ENCODE measurements at places on chromosomes 2 and 18.

DNA sequence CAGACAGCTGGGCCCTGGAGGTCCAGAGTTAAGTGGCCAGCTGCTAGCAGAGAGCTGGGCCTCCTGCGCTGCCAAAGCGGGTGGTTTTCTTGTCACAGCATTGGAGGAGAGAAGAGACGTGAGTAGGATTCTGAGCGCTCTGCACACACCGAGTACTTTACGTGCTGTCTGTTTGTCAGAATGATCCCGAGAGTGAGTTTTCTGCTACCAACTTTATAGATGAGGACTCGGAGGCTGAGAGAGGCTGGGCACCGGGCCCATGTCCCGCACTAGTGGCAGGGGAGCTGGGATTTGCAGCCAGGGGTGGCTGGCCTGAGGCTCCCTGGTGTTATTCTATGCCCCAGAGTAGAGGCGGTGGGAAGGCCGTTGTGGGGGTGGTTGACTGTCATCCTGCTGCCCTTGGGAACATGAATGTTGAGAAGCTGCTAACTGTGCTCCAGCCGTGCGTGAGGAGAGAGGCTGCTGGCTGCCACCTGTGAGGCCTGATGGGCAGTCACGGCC lies 36.3 kb upstream of the MBP start:
- no peak for DNase-seq

DNA sequence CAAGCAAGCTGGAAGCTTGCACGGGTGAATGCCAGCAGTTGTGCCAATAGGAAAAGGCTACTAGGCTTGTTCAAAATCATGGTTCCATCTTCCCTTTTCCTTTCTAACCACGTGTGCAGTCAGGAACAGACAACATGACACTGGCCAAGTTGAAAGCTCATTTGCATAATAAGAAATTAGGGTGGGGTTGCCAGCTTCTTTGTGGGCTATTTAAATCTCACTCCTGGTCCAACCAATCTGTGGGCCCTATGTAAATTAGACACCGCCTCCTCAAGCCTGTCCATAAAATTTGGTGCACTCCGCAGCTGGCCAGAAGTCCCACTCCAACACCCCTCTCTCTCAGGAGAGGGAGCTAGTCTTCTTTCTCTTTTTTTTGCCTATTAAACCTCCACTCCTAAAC lies 1948.4 kb upstream of the PIK3C3 start:
- DNase-seq, result no peak

DNA sequence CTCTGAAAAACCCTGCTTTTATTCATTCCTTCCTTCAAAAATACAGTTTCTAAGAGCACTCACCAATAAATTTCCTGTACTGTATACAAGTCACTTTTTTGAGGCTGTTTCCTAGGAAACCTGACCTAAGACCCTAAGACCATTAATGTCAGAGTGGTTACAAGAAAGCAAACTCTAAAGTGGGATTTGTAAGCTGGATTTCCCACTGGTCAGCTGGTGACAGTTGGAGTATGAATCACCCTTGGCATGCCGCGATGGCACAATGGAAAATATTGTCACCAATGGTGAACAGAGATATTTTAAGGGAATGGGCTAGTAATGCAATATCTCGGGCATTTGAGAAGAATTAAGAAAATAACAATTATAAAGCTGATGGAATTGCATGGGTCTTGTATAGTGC lies 101.9 kb downstream of the COL3A1 start:
- DNase-seq, result no peak

- no peak for DNase-seq
Measured at GRCh38 chr2:117794668-117795067, 19.8 kb upstream of the DDX18 start.

DNA sequence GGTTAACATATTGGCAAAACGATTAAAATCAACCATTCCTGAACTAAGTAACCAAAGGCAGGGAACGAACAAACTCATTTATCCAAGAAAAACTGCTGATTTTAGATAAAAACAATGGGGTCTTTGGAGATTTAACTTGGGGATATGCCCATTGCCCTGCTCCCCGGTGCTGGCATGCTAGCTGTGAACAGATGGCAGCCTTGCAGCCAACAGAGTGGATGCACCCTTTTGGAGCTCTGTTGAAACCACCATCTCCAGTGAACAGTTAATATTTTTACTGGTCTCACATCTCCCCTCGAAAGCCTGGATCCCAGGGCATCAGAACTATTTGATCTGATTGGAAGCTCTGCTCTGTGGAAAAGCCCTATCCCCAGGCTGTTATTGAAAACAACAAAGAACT lies 303.1 kb downstream of the TGIF1 start:
- DNase-seq, result no peak

DNA sequence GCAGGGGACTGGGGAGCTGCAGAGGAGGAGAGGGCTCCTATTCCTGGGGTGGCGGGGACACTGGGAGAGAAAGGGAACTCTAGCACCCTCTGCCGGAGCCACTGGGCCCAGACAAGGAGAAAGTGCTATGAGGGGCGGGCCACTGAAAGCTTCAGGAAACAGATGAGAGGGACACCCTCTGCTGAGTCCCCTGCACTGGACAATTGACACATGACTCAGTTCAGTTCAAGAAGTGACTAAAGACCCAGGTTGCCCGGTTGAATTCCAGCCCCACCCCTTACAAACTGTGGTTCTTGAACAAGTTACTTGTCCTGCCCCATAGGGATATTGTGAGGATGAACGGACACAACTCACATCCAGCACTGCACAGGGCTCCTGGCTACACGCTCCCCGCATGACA lies 5.0 kb downstream of the RUFY4 start:
- DNase-seq, result peak; percentile 18

GRCh38 chr2:126966601-126967000 lies 67.9 kb downstream of the TEX51 start:
- no peak for DNase-seq

- DNase-seq, result no peak
Measured at GRCh38 chr2:21401022-21401698, 277.4 kb downstream of the TDRD15 start.

- DNase-seq, result no peak
Measured at GRCh38 chr2:188897096-188897495, 77.1 kb upstream of the COL3A1 start.

DNA sequence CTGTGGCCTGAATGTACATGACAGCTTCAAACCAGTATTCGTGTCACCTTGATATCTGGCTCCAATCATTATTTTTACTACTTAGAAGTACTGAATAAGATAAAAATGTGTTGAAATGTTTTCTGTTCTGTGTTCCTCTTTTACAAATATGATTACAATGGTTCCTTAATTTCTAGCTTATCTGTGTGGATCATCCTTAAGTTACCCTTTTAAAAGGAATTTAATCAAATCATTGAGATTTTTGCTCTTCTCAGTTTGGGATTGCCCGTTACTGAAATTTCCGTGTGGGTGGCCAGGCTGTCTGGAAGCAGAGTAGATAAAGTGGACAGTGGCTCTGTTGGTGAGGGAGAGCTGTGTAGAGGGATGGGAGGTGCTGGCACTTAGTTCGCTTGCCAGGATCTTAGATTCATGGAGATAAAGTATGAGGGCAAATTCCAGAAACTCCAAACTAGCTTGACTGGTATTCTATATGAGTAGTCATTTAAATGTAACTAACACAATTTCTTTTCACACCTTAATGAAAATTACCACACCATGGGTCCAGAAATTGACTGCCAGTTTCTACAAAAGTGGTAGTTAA lies 27.4 kb upstream of the SAG start:
- DNase-seq, result no peak

DNA sequence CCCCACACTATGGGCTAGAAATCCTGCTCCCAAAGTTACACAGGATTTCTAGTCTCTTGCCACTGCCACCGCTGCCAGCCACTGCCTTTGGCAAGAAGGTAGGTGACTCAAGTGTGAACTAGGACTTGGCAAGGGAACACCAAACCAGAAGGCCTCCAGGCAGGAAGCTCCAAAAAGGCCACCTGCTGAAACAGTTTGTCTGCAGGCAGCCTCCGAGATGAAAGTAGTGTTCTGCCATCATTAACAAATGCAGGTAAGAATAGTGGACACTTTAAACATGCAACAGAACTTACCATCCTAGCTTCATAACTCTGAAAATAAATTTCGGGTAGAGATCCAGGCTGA lies 3.9 kb downstream of the ANKRD44 start:
- peak; percentile 54 for DNase-seq

GRCh38 chr18:62437235-62438017 lies 85.4 kb upstream of the ZCCHC2 start:
- DNase-seq, result no peak

- DNase-seq, result no peak
Measured at GRCh38 chr18:41745166-41746049, 209.6 kb upstream of the PIK3C3 start.

GRCh38 chr2:119650206-119650605 lies 28.8 kb upstream of the TMEM177 start:
- no peak for DNase-seq

GRCh38 chr2:83596592-83597282 lies 862.3 kb downstream of the SUCLG1 start:
- DNase-seq, result no peak

DNA sequence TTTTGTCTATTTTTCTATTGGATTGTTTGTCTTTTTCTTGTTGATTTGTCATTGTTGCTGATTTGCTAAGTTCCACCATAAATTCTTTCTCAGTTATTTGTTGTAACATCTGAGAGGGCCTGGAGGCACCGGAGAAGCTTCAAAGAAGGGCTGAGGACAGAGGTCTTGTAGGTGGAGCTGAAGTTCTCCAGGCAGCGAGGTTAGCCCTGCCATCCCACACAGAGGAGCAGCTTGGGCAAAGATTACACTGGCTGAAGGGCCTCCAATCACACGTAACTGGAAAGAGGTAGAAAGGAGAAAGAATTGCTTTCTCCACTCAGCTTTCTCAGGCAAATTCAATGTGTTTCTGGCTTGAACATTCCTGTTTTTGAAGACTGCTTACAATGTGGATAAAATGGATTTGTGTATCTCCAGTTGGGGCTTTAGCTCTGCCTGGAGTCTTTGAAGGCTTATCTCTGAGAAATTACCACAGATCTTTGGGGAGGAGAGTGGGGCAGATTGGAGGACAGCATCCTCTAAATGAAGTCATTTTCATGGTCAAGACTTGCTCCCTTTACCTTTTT lies 21.1 kb upstream of the EMILIN2 start:
- no peak for DNase-seq

GRCh38 chr2:31075431-31075830 lies 62.8 kb downstream of the GALNT14 start:
- no peak for DNase-seq

DNA sequence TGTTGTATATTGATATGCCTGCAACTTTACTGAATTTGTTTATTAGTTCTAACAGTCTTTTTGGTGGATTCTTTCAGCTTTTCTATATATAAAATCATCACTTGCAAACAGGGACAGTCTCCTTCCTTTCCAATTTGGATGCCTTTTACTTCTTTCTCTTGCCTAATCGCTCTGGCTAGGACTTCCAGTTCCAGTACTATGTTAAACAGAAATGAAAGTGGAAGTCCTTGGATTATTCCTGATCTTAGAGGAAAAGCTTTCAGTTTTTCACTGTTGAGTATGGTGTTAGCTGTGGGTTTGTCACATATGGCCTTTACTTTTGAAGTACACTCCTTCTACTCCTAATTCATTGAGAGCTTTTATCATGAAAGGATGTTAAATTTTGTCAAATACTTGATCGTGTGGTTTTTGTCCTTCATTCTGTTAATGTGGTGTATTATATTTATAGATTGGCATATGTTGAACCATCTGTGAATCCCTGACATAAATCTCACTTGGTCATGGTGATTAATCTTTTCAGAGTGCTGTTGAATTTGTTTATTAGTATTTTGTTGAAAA lies 52.9 kb downstream of the REL start:
- no peak for DNase-seq

DNA sequence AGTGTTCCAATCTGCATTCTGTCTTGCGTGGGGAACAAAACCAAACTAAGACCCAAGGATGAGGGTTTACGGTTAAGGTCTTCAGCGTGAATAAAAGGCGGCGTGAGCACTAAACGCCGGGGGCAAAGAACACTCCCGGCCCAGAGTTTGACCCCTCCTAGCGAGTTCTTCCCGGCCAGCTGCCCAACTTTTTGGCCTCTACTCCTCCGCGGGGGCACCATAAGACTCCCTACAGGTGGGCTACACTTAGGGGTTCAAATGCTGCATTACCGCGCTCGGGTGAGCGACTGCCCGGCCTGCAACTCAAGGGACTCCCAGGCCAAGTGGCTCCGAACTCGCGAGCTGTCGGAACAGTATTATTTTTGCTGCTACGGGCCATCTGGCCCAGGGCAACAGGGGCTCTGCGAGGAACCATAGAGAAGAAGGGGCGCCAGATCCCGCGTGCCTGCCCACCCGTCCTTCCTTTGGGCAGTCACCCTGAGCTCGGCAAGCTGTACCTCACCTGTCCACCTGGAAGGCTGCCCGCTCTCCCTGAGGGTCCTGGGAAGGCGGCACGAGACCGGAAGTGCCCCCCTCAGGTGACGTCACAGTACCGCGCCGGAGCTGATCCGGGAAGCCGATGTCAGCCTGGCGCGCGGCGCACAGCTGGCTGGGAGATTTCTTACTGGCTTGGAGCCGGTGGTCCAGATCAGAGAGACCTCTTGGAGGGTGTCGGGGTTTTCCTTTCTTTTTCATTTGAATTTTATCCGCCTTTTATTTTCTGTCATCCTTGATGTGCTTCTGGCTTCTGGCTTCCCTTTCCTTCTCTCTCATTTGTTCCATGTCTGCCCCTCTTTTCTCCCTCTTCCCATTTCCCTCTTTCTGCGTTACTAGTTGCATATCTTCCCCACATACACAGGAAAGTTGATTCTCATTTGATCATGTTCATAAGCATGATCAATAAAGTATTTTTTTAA lies at the start of gene LDAH:
Gene LDAH (minus strand): TSS at position 567 of the 956 bp plus-strand sequence. CDS start 21,638 bp downstream, outside the sequence.
- peak; percentile 86 for DNase-seq
